Amniotic stem cell (primary cell): ENCODE measurements at places on chromosomes 3 and 15.

DNA sequence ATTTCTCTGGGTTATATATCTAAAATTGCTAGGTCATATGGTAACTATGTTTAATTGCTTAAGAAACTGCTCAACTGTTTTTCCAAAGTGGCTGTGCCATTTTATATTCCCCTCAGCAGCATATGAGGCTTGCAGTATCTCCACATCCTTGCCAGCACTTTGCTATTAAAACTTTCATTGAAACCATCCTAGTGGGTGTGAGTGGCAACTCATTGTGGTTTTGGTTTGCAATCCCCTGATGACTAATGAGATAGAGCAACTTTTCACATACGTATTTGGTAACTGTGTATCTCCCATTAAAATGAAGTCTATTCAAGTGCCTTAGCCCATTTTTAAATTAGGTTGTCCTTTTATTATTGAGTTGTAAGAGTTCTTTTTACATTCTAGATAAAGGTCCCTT, 17.3 kb downstream of the KPNA1 start:
- peak; percentile 30 for DNase-seq

GRCh38 chr3:139564294-139564861, 24.8 kb upstream of the RBP1 start:
- DNase-seq: no peak

- no peak for DNase-seq
These were observed 206.4 kb upstream of the CFAP20DC start for GRCh38 chr3:59256230-59256629.

DNA sequence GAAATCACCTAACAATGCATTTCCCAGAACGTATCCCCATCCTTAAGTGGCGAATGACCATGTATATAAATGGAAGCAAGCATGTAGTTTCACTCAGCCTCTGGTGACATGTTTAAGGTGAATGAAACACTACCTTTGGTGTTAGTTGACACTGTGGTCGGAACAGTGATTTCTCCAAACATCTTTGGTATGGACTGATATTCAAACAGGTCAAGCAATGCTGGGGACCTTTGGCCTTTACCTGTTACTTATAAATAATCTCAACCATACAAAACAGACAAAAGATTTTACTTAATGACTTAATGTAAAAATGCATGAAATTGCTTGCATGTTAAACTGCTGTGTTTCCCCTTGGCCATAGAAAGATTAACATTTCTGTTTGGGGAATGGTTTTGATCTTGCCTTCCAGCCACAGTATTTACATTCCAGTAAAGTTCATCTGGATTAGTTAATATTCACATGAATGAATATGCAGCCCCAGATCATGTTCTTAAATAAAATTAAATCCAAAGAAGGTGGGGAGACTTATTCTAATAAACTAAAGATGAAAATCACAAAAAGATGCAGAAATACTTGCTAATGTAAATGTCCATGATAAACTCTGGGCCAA, 74.4 kb upstream of the HES1 start:
- DNase-seq: no peak

- peak; percentile 17 for DNase-seq
These were observed at the start of gene ALDH1A3 for GRCh38 chr15:100879464-100880138. TSS of gene ALDH1A3 (plus strand) at chr15:100879831. CDS start at chr15:100879908, 77 bp downstream.
